Vagina (tissue), 2 donors: ENCODE measurements at places on chromosomes 4 and X. TPM values are rescaled to one million over a fixed set of nuclear protein-coding genes. Genes with fewer than 3 reads are reported as not detected.

Gene SORCS2
- 5.4 TPM for total RNA-seq

Gene CFP
- total RNA-seq, result 0.74 TPM

Gene KLB
- 1.2 TPM for total RNA-seq

Gene SPINK2
- 4.4 TPM for total RNA-seq

Gene AVPR2
- 4.9 TPM for total RNA-seq

Gene SH2D1A
- 0.74 TPM for total RNA-seq

Gene S100P
- total RNA-seq, result 18.2 TPM

Gene PAGE5
- total RNA-seq, result not detected

DNA sequence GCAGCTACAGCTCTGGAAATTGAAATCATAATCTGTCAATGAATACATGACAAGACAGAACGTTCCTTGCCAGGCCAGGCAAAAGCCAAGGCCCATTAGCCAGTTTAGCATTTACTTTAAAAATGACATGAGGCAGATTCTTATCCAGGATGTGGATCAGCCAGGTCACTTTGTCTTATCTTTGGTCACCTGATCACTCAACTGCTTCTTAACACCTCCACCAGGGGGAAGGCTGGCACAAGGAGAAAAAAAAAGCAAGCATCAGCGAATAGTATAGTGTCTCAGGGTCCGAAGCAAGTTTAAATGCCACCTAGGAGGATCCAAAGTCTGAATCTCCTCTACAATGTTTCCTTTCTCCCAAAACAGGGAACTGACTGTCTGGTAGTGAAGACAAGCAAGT lies 18.8 kb downstream of the ATP1B4 start:
- no peak for DNase-seq
- no peaks in the 10 kb centered on the region for H3K4me1 ChIP-seq
- no peaks in the 10 kb centered on the region for H3K27me3 ChIP-seq
- no peaks in the 10 kb centered on the region for H3K36me3 ChIP-seq
- no peak overlapping the region for H3K4me3 ChIP-seq

DNA sequence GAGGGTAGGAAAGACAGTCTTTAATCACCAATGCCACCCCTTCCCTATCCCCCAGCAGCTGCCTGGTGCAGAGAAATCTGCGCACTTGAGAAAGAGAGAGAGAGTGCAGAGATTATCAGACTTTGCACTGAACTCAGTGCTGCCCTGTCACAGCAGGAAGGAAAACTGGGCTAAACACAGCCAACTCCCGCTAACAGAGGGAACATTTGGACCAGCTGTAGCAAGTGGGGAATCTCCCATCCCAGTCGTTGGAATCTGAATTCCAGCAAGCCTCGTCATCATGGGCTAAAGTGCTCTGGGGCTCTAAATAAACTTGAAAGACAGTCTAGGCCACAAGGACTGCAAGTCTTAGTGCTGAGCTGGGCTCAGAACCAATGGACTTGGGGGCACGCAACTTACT lies 168.7 kb downstream of the DLG3 start:
- no peak overlapping the region for H3K4me3 ChIP-seq
- no peaks in the 10 kb centered on the region for H3K36me3 ChIP-seq
- H3K4me1 ChIP-seq, result no peaks in the 10 kb centered on the region
- DNase-seq, result no peak
- H3K27ac ChIP-seq, result no peak overlapping the region

- H3K27ac ChIP-seq, result no peak overlapping the region
- H3K4me1 ChIP-seq, result no peaks in the 10 kb centered on the region
- no peaks in the 10 kb centered on the region for H3K36me3 ChIP-seq
- H3K4me3 ChIP-seq, result no peak overlapping the region
- no peak for DNase-seq
Measured at GRCh38 chr4:85398276-85398675, 76.7 kb upstream of the ARHGAP24 start.

DNA sequence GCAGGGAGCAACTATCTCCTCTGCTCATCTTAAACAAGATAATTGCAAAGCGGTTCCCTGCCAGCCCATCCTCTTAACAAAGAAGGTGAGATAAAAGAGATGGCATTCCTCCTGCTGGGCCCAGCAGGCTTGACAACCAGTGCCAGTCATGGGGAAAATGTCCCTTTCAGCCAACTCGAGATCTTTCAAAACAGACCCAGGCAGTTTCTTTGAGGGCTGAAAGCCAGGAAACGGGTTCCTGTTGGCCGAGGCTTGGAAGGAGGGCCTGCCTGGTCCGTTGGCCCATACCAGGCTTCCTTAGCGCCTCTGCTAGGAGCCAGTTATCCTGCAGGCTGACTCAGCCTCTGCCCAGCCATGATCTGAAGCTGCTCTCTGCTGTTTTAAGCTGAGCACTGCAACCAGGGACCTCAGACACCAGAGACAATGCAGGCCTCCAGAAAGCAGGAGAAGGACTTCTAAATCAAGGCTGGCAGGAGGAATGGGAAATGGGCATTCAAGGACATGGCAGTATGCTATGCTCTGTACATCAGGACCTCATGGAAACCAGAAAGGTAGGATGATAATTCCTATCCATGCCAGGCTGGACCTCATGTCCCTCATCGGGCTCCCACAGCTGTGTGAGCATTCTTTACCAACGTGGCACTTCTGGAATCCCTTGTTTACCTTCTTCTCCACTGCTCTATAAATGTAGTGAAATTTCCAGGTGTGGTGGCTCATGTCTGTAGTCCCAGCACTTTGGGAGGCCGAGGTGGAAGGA lies 42.4 kb upstream of the SLC2A9 start:
- no peaks in the 10 kb centered on the region for H3K27me3 ChIP-seq
- H3K4me3 ChIP-seq, result no peak overlapping the region
- no peaks in the 10 kb centered on the region for H3K36me3 ChIP-seq
- H3K4me1 ChIP-seq, result peaks cover 10% of the 10 kb centered on the region
- DNase-seq, result peak; percentile 85

DNA sequence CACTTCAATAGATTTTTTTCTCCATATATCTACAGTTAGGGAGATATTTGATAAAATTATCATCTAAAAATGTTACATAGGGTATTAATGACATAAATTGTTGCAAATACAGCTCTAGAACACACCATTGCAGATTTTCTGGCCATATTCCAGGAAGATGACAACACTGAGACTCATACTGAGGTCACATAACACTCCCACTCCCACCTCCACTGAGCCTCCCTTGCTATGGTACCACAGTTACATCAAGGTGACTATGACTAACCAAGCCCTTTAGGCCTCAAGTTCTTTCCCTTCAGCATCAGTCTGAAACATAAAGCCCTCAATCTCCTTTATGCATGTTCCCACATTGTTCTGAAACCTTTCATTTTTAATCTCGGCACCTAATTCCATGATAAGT lies 932.0 kb upstream of the IGFBP7 start:
- H3K4me1 ChIP-seq, result no peaks in the 10 kb centered on the region
- H3K4me3 ChIP-seq, result no peak overlapping the region
- H3K27me3 ChIP-seq, result no peaks in the 10 kb centered on the region
- no peak overlapping the region for H3K27ac ChIP-seq

GRCh38 chrX:67673741-67674274 lies 130.0 kb downstream of the AR start:
- no peaks in the 10 kb centered on the region for H3K36me3 ChIP-seq
- no peak overlapping the region for H3K27ac ChIP-seq
- no peak overlapping the region for H3K4me3 ChIP-seq
- H3K27me3 ChIP-seq, result no peaks in the 10 kb centered on the region
- no peak for DNase-seq
- H3K4me1 ChIP-seq, result no peaks in the 10 kb centered on the region

- no peaks in the 10 kb centered on the region for H3K27me3 ChIP-seq
- H3K36me3 ChIP-seq, result no peaks in the 10 kb centered on the region
- no peaks in the 10 kb centered on the region for H3K4me1 ChIP-seq
- no peak overlapping the region for H3K27ac ChIP-seq
Measured at GRCh38 chr4:21835712-21836111, 112.9 kb downstream of the KCNIP4 start.

GRCh38 chr4:109942292-109942926 lies 29.7 kb downstream of the EGF start:
- no peaks in the 10 kb centered on the region for H3K27me3 ChIP-seq
- H3K27ac ChIP-seq, result no peak overlapping the region
- no peaks in the 10 kb centered on the region for H3K4me1 ChIP-seq
- DNase-seq, result no peak
- H3K36me3 ChIP-seq, result no peaks in the 10 kb centered on the region
- H3K4me3 ChIP-seq, result no peak overlapping the region

- H3K4me1 ChIP-seq, result no peaks in the 10 kb centered on the region
- no peak for DNase-seq
- H3K4me3 ChIP-seq, result no peak overlapping the region
- no peak overlapping the region for H3K27ac ChIP-seq
Measured at GRCh38 chrX:12149670-12150407, 11.6 kb downstream of the FRMPD4 start.

DNA sequence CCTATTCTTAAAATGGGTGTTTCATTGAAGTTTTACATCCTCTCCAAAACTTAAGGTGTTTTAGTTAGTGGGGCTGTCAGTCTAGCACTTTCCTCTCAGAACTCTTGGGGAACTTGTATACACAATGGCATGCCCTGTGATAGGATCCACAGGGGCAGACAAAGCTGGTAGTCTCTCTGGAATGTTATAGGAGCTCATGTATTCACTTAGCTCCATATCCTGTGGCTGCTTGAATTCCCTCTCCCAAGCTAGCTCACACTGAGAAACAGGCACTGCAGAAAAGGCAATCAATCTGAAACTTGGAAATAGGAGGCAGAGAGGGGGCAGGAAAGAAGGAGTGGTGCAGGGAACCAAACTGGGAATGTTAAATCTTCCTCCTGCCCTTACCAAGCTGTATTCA lies 26.3 kb upstream of the ARMCX2 start:
- H3K4me3 ChIP-seq, result no peak overlapping the region
- H3K4me1 ChIP-seq, result no peaks in the 10 kb centered on the region
- no peak overlapping the region for H3K27ac ChIP-seq
- no peaks in the 10 kb centered on the region for H3K27me3 ChIP-seq
- no peak for DNase-seq
- no peaks in the 10 kb centered on the region for H3K36me3 ChIP-seq

DNA sequence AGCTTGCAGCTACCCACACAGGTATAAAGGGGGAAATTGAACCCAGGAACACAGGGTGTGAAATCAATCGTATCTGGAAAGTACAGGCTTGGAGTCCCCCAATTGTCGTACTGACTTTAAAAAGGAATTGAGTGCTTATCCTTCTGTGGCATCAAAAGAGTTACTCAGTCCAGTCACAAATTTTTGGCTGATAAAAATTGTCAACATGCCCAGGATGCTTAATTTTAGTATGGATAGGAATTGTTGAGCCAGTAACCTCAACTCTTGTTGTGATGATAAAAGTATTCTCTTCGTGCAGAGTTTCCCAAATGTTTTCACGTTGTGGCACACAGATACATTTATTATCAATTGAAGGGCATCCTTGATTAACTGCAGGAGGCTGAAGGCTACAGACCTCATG lies 43.6 kb upstream of the FTHL17 start:
- H3K27ac ChIP-seq, result no peak overlapping the region
- H3K36me3 ChIP-seq, result no peaks in the 10 kb centered on the region
- H3K4me1 ChIP-seq, result no peaks in the 10 kb centered on the region
- H3K4me3 ChIP-seq, result no peak overlapping the region
- H3K27me3 ChIP-seq, result no peaks in the 10 kb centered on the region
- DNase-seq, result no peak

DNA sequence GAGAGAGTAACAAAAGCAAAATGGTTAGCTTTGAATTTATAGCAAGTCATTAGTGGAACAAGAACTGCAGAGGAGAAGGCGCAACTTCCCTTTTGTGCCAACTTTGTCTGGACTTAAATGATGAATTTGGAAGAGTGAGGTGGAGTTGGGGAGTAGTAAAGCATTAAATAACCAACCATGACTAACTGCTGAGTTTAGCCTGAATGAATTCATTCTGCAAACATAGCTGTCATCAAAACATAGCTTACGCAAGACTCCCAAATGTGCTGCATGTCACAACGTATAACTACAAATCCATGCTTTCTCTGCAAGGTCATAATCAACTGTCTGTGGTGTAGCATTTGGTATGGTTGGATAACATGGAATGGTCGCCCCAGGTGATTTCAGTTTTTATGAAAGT lies 75.9 kb upstream of the RPL34 start:
- H3K4me3 ChIP-seq, result no peak overlapping the region
- no peaks in the 10 kb centered on the region for H3K27me3 ChIP-seq
- H3K4me1 ChIP-seq, result no peaks in the 10 kb centered on the region
- DNase-seq, result no peak
- H3K27ac ChIP-seq, result no peak overlapping the region

DNA sequence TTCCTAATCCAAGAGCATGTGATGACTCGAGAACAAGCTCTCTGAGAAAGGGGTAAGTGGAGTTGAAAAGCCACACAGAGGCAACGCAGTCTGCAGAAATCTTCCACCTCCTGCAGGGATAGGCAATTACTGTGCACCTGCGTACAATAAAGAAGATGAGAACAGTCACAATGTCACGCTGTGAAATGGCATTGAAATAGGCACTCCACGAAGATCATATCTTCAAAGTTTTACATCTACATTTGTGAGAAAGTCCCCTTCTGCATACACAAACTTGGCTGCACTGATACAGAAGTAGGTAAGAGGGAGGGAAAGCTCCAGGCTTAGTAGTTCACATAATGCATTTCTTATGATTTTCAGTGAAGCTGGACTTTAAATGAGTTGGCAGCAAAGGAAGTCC lies 27.1 kb downstream of the DDX60L start:
- DNase-seq, result no peak
- H3K27me3 ChIP-seq, result no peaks in the 10 kb centered on the region
- H3K4me3 ChIP-seq, result no peak overlapping the region
- no peaks in the 10 kb centered on the region for H3K36me3 ChIP-seq

DNA sequence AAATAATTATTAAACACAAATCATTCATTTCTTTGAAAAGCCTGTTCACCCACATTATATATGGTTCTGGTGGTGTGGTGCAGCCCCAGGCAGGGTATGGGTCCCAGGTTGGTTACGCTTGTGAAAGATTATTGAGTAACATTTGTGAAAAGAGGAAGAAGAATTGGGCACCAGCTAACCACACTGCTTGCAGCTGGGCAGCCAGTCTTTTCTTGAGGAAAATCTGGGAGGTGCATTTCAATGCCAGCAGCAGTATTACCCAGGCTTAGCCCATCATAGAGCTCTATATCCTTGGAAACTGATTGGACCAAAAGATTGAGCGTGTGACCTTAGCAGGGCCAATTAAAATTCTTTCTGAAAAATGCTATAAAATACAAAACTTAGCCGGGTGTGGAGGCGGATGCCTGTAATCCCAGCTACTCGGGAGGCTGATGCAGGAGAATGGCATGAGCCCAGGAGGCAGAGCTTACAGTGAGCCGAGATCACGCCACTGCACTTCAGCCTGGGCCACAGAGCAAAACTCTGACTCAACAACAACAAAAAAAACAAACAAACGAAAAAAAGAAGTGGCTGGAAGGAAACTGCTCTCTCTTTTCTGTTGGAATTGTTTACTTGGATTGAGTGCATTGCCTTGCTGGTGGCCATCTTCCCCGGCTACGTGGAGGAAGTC lies 9.7 kb upstream of the PLAC8 start:
- no peak overlapping the region for H3K4me3 ChIP-seq
- no peaks in the 10 kb centered on the region for H3K27me3 ChIP-seq
- no peak for DNase-seq
- no peaks in the 10 kb centered on the region for H3K4me1 ChIP-seq
- H3K36me3 ChIP-seq, result no peaks in the 10 kb centered on the region
- no peak overlapping the region for H3K27ac ChIP-seq

GRCh38 chr4:95758001-95758400 lies 81.9 kb upstream of the PDHA2 start:
- H3K4me1 ChIP-seq, result no peaks in the 10 kb centered on the region
- DNase-seq, result no peak
- H3K27me3 ChIP-seq, result no peaks in the 10 kb centered on the region
- no peaks in the 10 kb centered on the region for H3K36me3 ChIP-seq

GRCh38 chrX:153926552-153926857 lies 441 bp upstream of the ARHGAP4 start:
- H3K36me3 ChIP-seq, result no peaks in the 10 kb centered on the region
- DNase-seq, result no peak
- H3K27ac ChIP-seq, result peak overlapping the region; percentile 90
- H3K27me3 ChIP-seq, result no peaks in the 10 kb centered on the region
- H3K4me3 ChIP-seq, result peak overlapping the region; percentile 57

GRCh38 chr4:114368751-114369150 lies 229.9 kb upstream of the UGT8 start:
- no peak overlapping the region for H3K27ac ChIP-seq
- no peak overlapping the region for H3K4me3 ChIP-seq
- no peaks in the 10 kb centered on the region for H3K4me1 ChIP-seq
